Lung microvascular endothelial cell (primary cell): ENCODE measurements at places on chromosomes 1 and 21. TPM values are rescaled to one million over a fixed set of nuclear protein-coding genes. Genes with fewer than 3 reads are reported as not detected.
A peak's percentile ranks its signal among the peaks of the same experiment; 100 is the strongest.

GRCh38 chr1:101071470-101071891 lies 45.9 kb upstream of the DPH5 start:
- DNase-seq = peak; percentile 51

DNA sequence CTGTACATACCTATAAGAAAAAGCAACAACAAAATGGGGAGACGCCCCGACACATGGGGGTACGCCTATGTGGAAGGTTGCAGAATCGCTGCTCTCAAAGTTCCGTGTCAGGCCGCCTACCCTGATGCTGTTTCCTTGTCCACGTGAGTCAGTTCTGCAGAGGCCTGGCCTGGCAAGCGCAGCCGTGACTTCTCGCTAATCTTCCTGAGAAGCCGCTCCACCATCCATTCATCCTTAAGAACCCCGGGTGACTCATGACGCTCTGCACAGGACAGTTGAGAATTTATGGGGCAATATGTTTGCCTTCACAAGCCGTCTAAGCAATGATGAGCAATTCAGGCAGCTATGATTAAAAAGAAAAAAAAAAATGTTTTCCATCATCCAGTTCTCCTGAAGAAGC lies 122.3 kb upstream of the TMPRSS2 start:
- DNase-seq = peak; percentile 14

DNA sequence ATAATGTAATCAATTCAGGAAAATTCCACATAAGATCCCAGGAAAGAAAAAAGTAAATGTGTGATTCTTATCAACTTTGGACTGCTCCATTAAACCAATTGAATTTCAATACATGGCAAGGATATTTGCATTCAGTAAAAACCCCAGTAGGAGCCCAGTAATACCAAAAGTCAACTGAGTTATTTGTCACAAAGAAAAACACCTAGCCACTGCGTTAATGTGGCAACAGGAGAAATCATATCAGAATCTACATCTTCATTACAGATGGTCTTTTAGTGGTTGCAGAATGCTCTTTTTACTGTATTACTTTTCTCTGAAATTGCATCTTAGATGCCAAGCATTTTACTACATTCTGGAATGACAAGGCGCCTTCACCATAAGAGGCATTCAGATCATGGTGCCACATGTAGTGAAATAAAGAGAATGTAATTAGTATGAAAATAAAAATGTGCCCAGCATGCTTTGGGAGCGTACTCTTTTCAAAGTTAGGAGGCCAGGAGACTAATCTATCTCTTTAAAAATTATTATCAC lies 180.7 kb downstream of the PATJ start:
- DNase-seq = no peak

- no peak for DNase-seq
Observed at GRCh38 chr1:6832531-6833188, 47.4 kb downstream of the CAMTA1 start.

- DNase-seq = peak; percentile 81
Observed at GRCh38 chr1:44036409-44037139, 5.3 kb upstream of the SLC6A9 start.

DNA sequence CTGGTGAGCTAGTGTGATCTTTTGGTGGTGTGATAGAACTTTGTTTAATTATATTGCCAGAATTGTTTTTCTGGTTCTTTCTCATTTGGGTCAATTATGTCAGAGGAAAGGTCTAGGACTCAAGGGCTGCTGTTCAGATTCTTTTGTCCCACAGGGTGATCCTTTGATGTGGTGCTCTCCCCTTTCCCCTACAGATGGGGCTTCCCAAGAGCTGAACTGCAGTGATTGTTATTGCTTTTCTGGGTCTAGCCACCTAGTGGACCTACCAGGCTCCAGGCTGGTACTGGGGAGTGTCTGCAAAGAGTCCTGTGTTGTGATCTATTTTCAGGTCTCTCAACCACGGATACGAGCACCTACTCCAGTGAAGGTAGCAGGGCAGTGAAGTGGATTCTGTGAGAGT lies 25.9 kb upstream of the CD84 start:
- DNase-seq = no peak

- DNase-seq = no peak
Observed at GRCh38 chr1:6049419-6049818, 3.7 kb downstream of the KCNAB2 start.

GRCh38 chr1:26468911-26469310 lies 3.3 kb upstream of the HMGN2 start:
- DNase-seq = no peak

- DNase-seq = no peak
Observed at GRCh38 chr1:34714386-34714785, 40.5 kb upstream of the GJB5 start.

GRCh38 chr1:200556002-200556401 lies 64.5 kb downstream of the KIF14 start:
- DNase-seq = peak; percentile 7

DNA sequence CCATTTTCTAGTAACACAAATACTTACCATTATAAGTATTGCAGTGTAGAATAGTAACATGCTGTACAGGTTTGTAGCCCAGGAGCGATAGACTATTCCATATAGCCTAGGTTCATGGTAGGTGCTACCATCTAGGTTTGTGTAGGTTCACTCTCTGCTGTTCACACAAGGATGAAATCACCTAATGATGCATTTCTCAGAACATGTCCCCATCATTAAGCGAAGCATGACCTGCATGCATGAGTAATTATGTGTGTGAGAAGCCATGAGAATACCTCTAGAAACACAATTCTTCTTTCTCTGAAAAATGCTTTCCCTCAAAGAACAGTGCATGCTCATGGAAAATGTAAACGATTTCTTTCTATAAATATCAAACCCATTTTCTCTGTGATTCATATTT lies 69.3 kb downstream of the NR5A2 start:
- DNase-seq = no peak

DNA sequence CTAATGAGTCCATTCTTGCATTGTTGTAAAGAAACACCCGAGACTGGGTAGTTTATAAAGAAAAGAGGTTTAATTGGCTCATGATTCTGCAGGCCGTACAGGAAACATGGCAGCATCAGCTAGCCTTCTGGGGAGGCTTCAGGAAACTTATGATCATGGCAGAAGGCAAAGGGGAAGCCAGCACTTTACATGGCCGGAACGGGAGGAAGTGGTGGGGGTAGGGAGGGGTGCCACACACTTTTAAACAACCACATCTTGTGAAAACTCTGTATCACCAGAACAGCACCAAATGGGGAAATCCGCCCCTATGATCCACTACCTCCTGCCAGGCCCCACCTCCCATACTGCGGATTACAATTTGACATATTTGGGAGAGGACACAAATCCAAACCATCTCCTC lies 43.9 kb downstream of the NOS1AP start:
- no peak for DNase-seq

DNA sequence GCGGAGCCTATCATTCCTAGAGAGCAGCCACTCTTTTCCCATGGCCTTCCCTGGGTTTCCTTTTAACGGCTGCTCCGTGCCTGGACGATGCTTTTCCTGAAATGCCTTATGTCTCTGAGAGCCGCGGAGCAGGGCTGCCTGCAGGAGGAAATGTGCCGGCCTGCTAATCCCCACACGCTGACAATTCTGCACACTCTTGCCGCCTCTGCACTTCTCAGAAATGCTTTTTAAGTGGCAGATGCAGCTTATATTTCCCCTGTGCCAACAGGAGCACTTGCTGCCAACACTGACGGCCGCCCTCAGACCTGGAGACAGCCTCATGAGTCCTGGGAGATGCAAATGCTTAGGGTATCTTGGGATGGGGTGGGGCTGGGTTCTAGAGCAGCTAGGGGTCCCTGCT lies 253.2 kb downstream of the GRIK3 start:
- DNase-seq = no peak

GRCh38 chr1:23171181-23171755 lies 2.6 kb upstream of the LUZP1 start:
- no peak for DNase-seq

DNA sequence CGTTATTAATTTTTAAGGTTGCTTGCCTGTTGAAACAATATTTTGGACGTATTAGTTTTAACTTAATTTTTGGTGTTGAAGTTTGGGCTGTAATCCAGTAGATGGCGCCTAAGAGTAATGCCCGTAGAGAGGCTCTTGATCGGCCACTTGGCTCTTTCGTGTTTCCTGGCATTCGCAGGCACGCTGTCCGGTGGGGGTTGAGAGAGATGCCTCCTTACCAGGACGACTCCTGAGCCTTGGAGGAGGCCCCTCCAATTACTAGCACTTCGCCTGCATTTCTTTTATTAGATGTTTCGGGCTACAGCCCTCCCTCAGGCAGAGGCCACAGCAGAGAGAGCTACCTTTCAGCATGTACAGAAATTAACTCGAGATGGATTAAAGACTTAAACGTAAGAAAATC lies 12.0 kb downstream of the OR2M4 start:
- DNase-seq = peak; percentile 14

DNA sequence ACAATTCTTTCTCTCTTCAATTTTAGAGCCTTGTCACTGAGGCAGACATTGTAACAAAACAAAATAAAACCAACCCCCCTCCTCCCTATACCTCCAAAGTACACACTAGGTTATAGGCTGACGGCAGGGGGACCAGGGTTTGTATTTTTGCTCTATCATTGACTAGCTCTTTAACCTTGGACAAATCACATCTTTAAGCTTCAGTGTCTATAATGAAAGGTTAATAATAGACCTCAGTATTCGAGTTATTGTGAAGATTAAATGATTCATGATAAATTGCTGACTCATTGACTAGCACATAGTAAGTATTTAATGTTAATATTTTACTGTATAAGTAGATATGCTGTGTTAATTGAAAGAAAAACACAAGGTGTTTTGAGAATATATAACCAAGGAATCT lies 1267.6 kb upstream of the ADGRL2 start:
- no peak for DNase-seq

- no peak for DNase-seq
Observed at GRCh38 chr1:2073382-2074230, 23.4 kb downstream of the PRKCZ start.

DNA sequence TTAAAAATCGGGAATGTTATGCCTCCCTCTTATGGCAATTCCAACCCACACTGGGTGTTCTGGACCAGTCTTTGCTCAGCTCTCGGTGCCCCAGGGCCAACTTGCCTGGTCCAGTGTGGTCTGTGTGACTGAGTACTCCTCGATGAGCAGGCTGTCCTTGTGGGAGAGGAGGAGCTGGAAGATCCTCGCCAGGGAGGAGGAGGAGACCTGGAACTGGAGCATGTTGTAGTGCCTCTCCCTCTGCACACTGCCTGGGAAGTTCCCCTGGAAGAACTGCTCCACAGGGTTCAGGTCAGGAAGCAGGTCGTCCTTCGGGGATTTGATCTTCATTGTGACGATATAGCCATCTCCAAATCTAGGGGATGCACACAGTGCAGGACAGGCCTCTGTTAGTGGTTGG lies 88.5 kb upstream of the GCLM start:
- no peak for DNase-seq

GRCh38 chr1:9248341-9249262 lies 14.0 kb downstream of the H6PD start:
- no peak for DNase-seq

DNA sequence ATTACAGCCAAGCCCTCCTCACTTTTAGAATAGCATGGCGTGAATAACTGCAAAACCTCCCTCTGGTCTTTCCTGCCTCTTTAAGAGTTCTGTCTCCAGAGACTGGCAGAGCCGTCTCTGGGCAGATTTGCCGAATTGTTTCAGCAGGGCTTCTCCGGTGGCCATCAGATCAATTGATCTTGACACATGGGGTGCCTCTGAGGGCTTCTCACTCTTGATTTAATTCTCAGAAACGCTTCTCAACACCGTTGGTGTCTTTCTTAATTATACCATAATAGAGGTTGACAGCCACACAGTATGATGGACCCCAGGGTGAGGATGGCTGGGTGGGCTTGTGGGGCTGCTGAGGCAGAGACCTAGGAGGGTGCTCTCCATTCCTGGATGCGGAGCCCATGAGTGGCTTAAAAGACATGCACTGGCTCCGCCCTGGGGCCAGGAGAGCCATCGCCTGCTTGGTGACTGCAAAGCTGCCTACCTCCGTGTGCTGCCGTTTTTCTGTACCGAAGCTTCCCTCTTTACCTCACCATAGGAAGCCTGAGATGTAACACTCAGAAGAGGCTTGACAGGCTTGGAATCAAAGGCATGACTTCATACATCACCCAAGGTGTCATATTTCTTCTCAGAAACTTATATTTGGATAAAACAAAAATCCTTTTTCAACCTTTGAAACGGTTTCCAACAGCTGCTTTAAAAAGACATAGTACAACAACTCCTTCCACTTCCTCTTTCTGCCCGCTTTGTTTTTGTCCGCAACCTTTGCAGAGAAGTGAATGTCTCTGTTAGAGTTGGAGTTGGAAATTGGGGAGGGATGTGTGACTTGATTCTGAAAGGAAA lies 82.9 kb downstream of the GALNT2 start:
- DNase-seq = no peak

- no peak for DNase-seq
Observed at GRCh38 chr1:186958520-186958919, 129.8 kb downstream of the PLA2G4A start.

DNA sequence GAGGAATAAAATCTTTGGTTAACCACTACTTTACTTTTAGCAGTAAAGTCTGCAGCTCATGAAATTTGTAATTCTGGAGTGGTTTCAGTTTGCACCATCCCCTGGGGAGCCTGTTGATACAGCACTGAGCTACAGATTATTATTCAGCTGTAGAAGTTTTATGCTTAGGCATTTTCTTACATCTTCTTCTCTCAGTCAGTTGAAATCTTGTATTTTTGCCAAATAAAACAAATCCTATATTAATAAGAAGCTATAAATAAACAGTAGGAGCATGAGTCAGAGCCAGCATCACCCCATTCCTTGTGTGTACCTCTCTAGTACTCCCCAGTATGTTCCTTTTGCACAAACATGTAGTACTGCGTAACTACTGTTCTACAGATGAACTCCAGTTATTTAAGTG lies 118.9 kb downstream of the ATF6 start:
- no peak for DNase-seq

- DNase-seq = no peak
Observed at GRCh38 chr1:52913537-52913936, 8.0 kb downstream of the ECHDC2 start.

GRCh38 chr21:38878379-38879179 lies 72.8 kb downstream of the ETS2 start:
- DNase-seq = no peak

- no peak for DNase-seq
Observed at GRCh38 chr1:54564312-54565112, 16.5 kb downstream of the ACOT11 start.

- DNase-seq = no peak
Observed at GRCh38 chr21:31688603-31689368, 29.3 kb downstream of the SOD1 start.

DNA sequence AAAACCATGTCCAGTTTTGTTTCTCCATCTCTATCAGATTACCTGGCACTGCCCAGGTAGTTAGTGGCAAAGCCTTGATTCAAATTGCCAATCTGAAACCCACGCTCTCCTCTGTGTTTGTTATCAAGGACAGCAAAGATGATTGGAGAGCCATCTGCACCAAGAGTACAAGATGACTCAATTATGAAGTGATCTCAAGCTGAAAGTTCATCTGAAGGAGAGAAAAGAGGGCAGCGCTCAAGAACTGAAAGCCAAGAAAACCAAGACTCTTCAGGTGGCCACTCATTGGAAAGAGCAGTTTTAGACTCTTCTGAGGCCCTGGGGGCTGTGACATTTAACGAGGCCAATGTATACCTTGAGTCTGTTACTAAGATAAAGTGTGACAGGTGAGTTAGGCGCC lies 13.8 kb downstream of the RXRG start:
- DNase-seq = no peak

Gene TMIGD3
- not detected in 2 replicates for total RNA-seq

Gene SPATA46
- not detected in 2 replicates for total RNA-seq

Gene CRYAA
- not detected in 2 replicates for total RNA-seq

Gene CA6
- total RNA-seq = not detected in 2 replicates

Gene C1orf87
- total RNA-seq = not detected in 2 replicates

Gene OVAAL
- not detected in 2 replicates for total RNA-seq

Gene VASH2
- under 0.01 TPM in 2 replicates for total RNA-seq

Gene S100A11
- 4.8 and 18.7 TPM in 2 replicates for total RNA-seq

Gene ARID1A
- 7.8 and 9.5 TPM in 2 replicates for total RNA-seq

Gene KPRP
- not detected in 2 replicates for total RNA-seq
